ENCODE measurements at places on chromosomes 3 and 15.

- peak; percentile 30 for DNase-seq
These were observed 43.6 kb upstream of the WWTR1 start for GRCh38 chr3:149701206-149701976.

- DNase-seq = no peak
These were observed 2.5 kb downstream of the CD200 start for GRCh38 chr3:112335434-112335781.

DNA sequence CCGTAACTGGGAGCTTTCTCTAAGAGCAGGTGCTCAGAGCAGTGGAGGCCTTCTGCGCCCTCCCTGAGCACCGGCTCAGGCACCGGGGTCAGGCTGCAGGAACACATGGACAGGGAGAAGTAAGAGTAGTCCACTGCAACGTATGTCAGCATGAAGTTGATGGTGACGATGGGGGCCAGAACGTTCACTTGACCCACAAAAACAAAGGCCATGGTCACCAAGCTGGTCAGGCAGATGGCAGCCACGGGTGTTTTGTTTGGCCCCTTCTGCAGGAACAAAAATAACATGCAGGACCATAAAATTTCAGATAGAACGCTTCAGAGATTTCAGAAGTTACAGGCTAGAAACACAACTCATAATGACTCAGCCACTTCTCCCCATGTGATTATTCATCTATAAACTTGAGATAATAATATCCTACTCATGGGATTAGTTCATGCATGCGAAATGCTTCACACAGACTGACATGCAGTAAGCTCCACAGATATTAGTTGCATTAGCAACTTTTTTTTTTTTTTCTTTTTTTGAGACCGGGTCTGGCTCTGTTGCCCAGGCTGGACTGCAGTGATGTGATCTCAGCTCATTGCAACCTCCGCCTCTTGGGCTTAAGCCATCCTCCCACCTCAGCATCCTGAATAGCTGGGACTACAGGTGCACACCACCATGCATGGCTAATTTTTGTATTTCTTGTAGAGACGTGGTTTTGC lies 52.2 kb upstream of the HEG1 start:
- DNase-seq = no peak

DNA sequence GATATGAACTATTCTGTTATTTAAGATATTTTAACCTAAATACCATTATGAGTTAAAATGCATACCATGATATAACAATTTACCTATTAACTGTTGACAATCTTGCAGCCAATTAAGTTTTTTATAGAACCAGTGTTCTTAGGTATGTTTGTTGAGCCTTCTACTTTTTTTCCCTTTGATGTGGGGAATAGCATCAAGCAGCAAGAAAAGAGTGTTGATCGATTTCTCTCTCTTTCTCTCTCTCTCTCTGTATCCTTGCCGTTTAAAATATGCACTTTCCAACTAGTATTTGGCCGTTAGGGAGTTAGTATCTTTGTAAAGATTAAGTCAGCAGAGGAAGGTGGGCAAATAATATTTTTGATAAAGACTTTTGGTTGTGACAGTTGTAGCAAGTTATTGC lies 5.9 kb downstream of the CHD2 start:
- no peak for DNase-seq

GRCh38 chr3:192727032-192727847 lies at the start of gene FGF12:
TSS of gene FGF12 (minus strand) at chr3:192727541.
- peak; percentile 3 for DNase-seq

GRCh38 chr3:159174715-159175692 lies 373.1 kb downstream of the MFSD1 start:
- no peak for DNase-seq

GRCh38 chr3:149639093-149639486 lies 18.7 kb downstream of the WWTR1 start:
- no peak for DNase-seq

DNA sequence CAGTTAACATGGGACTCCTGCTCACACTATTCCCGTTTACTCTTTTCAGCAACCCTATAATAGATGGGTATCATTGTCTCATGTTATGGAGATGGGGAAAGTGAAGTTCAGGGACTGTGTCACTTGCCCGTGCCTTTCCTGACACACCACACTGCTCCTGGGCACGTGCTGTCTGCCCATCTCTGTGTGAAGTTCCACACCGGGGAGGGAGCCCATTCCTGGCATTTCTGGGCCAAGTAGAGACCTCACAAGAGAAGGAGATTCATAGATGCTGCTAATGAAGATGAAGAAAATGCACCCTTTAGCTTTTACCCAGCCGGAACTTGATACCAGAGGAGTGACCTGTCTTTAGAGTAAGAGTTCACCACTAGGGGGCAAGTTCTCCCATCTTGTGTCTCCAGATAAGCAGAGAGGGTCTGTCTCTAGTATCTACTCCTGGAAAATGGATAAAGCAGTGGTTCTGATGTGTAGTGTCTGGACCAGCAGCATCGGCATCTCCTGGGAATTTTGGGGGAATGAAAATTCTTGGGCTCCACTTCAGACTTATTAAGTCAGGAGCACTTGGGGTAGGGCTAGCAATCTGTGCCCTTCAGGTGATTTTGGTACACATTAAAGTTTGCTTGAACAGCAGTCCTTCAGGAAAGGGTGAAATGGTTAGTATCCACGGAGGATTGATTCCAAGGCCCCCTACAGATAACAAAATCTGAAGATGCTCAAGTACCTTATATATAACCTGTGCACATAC lies 2.0 kb upstream of the TOPBP1 start:
- peak; percentile 36 for DNase-seq

GRCh38 chr3:146577662-146578061 lies 27.5 kb downstream of the PLSCR5 start:
- peak; percentile 22 for DNase-seq

GRCh38 chr3:179082416-179082815 lies 10.8 kb upstream of the ZMAT3 start:
- DNase-seq = no peak

DNA sequence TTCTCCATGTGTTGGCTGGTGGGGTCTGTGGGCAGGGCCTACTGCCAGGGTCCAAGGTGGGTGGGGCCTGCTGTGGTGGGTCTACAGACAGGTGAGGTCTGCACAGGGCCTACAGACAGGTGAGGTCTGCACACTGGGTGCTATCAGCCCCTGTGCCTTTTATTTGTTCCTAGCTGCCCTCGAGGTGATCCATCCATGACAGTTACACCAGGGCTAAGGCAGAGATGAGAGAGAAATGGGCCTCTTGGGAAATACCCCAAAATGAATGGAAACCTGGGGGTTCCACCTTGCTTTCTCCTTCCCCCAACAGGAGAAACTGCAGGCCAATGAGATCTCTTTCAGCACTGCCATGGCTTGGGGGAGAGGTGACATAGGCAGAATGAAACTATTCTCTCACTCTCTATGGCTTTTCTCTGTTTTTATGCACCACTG lies 36.4 kb downstream of the CFAP100 start:
- DNase-seq = no peak

DNA sequence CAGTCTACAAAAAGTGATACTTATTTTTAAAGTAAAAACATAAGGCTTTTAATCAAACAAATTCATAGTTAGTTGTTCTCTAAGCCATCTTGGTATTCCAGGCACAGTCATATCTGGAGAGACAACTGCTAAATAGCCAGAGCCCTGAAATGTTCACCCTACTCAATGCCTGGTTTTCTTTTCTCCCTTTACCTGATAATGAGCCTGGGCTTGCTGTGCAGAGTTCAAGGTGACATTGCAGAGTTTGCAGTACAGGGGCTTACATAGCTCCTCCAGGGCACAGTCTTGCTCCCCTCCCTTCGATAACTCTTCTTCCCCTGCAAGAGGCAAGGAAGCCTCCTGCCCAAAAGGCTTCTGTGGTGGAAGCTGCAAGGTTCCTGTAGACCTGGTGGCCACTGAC lies 4.3 kb downstream of the ZMAT3 start:
- DNase-seq = no peak

GRCh38 chr3:151560738-151561137 lies 99.9 kb upstream of the IGSF10 start:
- no peak for DNase-seq

DNA sequence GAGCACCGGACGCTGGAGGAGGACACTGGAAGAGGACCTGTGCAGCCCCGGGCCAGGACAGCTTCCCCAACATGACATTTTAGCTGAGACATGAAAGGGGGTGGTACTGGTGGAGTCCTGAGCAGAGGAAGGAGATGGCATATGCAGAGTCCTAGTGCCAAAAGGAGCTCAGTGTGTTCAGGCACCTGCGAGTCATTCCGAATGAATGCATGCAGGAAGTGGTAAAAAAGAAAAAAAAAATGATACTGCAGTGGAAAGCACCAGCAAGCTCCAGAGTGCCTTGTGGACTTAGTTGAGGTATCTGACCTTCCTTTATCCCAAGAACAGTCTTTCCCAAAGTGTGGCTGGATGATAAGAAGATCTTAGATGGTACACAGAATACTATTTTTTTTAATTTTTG lies 6.6 kb upstream of the ZNF148 start:
- DNase-seq = peak; percentile 14

GRCh38 chr15:32802286-32802936 lies 84.6 kb downstream of the GREM1 start:
- DNase-seq = no peak

DNA sequence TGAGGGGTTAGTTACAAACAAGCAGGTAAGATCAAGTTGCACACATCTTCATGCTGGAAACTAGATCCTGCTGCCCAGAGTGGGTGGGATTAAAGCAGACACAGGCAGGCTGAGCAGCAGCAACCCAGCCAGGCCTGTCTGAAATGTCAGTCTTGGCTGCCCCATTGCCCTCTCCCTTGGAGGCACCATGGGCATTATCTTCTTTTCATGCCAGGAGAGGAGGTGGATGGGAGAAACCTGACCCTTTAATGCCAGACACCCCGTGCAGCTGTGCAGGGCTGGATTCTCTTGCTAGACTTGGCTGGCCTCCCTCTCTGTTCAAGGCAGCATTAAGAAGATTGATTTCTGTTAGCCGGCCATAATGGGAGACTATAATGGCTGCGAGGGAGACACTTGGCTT lies 23.0 kb upstream of the EPHB1 start:
- DNase-seq = no peak

- no peak for DNase-seq
These were observed 178.6 kb downstream of the SATB1 start for GRCh38 chr3:18246336-18247060.

DNA sequence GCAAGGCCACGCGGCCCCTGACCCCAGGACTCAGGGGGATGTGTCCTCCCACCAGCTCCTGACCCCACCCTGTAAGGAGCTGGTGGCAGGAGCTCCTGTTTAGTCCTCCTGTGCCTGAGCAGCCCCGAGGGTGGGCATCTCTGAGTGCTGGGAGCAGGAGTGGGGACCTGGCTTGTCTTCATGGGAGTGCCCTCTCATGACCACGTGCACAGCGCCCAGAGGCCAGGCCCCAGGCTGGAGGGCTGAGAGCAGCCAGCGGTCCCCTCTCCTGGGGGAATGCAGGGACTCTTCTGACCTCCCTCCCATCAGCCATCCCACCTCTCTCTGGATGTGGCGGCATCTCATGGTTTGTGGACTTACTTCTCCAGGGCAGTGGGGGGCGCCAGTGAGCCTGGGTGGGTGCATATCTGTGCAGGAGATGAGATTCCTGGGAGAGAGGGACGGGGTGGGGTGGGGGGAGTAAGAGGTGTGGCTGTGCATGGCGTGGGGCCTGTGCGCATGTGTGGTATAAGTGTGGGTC lies 205.6 kb downstream of the TBC1D2B start:
- no peak for DNase-seq

DNA sequence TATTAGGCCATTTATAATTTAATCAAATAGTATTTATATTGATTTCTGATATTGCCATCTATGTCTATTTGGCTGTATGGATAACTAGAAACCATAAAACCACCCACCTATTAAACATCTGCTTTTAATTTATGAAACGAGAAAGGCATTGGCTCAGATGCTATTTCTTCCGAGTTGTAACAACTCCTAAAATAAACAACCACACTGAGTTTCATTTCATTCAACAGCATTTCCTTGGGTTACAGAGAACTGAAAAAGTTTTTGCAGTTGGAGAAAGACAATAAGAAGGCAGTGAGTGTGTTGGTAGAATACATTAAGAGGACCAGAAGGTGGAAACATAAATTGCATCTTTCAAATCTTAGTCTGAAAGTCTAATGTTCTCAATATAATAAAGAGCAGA lies 79.1 kb downstream of the AQR start:
- DNase-seq = no peak

GRCh38 chr3:48595526-48596121 lies 495 bp upstream of the COL7A1 start:
- DNase-seq = no peak

DNA sequence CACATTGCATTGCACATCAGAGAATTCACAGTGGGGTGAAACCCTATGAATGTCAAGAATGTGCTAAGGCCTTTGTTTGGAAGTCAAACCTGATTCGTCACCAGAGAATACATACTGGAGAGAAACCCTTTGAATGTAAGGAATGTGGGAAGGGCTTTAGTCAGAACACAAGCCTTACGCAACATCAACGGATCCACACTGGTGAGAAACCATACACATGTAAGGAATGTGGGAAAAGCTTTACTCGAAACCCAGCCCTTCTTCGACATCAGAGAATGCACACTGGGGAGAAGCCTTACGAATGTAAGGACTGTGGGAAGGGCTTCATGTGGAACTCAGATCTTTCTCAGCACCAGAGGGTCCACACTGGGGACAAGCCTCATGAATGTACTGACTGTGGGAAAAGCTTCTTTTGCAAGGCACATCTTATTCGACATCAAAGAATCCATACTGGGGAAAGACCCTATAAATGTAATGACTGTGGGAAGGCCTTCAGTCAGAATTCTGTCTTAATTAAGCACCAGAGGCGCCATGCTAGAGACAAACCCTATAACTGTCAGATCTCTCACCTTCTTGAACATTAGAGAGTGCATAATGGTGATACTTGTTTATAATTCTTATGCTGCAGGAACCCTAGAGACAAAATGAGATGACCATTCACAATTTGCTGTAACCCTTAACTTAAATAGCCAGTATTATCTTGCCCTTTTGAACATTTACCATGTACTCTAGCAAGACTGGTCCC lies 9.0 kb downstream of the ZNF662 start:
- no peak for DNase-seq
